ENCODE measurements at places on chromosomes 3 and 15.

GRCh38 chr3:140176526-140176925, 241.5 kb downstream of the CLSTN2 start:
- no peak for DNase-seq

- no peak for DNase-seq
Measured at GRCh38 chr3:29701326-29701983, 420.6 kb downstream of the RBMS3 start.

GRCh38 chr15:60485365-60486055, 6.6 kb upstream of the ICE2 start:
- DNase-seq, result no peak

DNA sequence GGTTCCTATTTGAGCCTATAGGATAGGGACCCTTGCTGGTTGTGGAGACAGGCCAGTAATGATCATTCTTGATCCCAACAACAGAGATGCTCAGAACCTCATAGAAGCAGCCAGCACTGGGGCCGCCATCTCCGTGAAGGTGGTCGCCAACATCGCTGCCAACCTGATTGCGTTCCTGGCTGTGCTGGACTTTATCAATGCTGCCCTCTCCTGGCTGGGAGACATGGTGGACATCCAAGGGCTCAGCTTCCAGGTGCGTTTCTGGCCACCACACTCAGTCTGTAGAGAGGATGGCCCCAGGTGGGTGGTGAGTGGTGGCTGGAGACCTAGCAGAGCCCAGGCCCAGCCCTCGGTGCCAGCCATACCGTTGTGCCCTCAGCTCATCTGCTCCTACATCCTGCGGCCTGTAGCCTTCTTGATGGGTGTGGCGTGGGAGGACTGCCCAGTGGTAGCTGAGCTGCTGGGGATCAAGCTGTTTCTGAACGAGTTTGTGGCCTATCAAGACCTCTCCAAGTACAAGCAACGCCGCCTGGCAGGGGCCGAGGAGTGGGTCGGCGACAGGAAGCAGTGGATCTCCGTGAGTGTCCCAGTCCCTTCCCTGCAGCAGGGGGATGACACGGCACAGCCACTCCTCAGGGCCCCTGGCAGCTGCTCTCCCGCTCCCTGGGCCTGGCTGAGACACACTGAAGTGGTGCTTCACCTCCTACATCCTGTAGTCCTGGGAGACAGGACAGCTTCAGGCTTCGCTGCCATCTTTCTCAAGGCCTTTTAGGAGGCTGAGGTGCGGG, 46.5 kb upstream of the PDE8A start:
- DNase-seq, result no peak

DNA sequence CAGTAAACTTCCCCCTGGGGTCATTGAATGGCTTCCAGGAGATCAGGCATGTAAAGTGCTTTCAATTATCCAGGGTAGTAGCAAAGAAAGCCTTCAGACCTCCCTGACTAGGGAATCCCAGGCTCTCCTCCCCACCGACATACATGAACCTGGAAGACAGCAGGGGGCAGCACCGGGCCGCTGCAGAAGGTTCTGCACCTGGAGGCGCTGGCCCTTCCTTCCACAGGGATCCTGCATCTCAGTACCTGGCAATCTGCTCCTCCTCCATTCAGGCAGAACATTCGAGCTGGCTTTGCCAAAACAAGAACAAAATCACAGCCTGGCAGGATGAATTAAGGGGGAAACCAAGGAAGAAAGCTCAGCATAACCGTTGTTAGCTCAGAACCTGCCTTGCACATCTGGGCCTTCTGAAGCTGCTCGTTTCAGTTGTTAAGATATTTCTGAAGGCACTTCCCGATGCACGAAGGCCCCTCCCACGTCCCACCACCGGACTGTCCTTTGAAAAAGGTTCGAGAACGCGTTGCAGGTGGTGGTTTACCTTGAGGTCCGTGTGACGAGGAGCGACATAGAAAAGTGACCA, 237.7 kb downstream of the SLCO3A1 start:
- peak; percentile 25 for DNase-seq

GRCh38 chr3:46208167-46208704, at the start of gene CCR1:
Gene CCR1, minus strand, starts transcription at chr3:46208313. Its CDS starts 4,000 bp downstream, at chr3:46204313.
- DNase-seq, result no peak

- no peak for DNase-seq
Measured at GRCh38 chr3:39499651-39500273, 32.3 kb downstream of the MOBP start.
